ENCODE measurements at places on chromosomes 11 and 22.

- peak; percentile 94 for DNase-seq
These were observed at the start of gene FAM89B for GRCh38 chr11:65572356-65573051. Gene FAM89B, plus strand, starts transcription at chr11:65572538. Its CDS starts 132 bp downstream, at chr11:65572670.

DNA sequence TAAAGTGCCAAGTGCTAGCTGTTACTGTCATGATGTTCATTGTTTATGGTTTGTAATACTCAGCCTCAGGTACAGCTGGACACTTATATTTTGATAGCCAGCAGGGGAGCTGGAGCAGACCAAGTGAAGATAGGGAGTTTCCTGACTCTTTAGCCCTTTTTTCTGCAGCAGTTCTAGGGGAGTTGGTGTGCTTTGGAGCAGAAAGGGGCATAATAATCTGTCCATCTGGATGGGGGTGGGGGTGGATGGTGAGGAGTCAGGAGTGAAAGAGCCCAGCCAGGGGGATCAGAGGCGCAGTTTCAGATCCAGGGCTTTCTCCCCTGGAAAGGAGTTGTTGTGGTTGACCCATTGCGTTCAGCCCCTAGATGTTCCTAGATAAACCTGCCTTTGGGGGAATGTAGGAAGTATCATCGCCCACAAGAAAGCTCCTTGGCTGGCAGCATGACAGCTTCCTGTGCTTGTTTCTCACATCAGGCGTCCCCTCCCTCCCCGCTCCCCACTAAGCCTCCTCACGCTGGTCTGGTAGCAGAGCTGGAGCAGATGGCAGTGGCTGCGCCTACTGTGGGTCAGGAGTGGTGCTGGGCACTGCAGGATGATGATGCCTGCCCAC, 41.9 kb downstream of the MED15 start:
- no peak for DNase-seq

DNA sequence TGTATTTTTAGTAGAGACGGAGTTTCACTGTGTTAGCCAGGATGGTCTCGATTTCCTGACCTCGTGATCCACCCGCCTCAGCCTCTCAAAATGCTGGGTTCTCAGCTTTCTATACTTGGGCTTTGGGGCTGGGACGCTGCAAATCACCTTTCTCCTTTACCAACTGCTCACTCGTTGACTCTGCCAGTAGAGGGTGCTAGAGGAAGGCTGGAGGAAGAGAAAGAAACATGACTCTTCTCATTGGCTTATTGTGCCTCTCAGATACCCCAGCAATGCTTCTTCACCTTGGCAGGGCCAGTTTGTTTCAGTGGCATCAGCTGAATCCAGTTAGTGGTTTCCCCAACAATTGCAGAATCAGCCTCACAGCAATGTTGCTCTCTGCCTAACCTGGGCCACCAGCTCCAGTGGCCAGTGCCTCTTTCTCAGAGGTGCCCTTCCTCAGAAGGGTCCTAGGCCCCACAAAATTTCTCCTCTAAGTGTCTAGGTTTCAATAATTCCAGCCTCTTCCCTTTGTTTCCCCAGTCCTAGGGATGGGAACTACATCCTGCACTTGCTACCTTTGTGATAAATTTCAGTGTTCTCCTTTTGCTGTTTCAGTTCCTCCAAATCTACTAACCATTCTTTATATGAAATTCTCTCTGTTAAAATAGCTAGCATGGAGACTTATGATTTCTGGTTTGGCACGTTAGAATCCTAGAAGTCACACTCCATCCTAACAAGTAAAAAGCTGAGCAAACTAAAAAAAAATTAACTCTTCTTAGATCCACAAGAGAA, 71.5 kb upstream of the VSTM5 start:
- DNase-seq: peak; percentile 92

DNA sequence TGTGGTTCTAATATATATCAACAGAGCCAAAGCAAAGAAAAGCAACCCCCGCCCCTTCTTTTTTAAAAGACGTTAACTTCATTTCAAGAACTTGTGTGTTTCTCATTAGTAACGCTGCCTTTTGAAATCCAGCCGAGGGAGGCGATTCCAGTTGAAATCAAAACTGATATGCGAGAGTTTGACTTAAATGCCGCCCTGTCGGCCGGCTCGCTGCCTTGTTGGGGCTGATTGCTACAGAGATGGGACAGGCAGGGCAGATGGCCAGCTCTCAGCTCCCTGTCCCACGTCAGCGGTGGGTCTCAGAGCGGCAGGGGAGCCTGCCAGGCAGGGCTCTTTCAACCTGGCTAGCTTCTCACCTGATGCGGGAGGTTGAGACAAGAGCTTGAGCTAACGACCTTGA, 51.9 kb upstream of the ALX4 start:
- DNase-seq: no peak

DNA sequence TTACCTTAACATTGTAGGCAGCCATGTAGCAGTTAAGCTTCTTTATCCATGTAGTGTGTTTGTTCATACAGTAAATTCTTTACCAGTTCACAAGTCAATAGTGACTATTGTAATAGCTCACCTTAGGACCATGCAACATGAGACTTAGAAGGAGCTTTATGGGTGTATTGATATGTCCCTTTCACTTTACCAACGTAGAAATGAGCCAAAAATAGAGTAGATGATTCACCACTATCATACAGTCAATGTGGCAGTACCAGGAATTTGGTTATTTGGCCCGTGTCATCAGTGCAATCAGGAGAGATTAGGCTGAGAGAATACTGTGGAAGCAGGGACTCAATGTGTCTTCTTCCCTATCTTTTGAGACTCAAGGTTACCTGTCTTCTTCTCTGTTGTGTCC, 4.7 kb downstream of the ZDHHC13 start:
- no peak for DNase-seq

DNA sequence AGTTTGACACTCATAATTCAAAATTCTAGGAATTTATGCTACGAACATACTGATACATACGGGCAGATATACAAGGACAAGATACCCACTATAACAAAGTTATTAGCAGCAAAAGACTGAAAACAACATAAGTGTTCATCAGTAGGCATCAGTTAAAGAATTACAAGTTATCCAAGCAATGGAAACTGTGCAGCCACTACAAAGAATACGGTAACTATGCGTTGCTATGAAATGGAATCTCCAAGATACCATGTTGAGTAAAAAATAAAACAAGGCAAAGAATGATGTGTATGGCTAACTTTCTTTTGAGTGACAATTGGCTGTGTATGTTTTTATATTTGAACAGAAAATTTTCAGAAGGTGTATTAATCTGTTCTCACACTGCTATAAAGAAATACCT, 151.7 kb downstream of the ADAMTS15 start:
- no peak for DNase-seq

DNA sequence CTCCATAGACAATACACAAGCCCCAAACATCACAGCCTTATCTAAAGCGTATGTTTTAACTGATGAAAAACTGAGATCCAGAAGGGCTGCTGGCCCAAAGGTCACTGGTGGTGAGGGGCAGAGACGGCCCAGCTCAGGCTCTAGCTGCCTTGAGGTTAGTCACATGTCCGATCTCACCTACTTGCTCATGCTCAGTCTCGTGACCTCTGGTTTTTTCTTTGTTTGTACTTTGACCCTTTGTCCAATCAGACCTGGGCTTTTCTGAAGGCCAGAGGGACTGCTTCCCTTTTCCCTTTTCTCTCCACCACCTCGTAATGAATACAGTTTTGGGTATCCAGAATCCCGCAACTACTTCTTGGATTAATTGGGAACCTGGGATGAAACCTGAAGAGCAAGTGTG, 28.6 kb downstream of the MMP20 start:
- DNase-seq: no peak

DNA sequence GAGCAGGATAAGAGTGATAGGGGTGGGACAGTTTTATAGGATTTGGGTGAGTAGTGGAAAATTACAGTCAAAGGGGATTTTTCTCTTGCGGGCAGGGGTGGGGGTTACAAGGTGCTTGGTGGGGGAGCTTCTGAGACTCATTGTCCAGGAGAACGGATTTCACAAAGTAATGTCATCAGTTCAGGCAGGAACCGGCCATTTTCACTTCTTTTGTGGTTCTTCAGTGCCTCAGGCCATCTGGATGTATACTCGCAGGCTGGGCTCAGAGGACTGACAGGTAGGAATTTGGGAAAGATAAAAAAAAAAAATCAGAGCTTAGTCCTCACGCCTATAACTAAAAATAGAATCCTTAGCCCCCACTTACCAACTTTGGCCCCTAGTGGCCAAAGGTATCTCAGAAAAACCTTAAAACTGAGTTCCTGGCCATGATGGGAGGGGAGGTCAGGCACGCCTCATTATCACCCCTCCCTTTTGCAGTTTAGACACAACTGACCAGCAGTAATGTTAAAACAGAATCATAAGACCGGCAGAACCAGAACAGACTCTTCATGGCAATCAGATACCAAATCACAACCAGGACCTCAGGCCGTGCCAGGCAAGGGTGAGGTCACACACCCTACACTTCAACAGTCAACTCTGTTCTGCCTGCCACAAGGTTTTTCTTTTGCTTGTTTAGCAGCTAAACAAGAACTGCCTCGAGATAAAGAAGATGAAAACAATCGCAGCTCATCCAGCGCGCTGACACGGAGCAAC, 8.9 kb upstream of the APOBEC3G start:
- no peak for DNase-seq

- DNase-seq: no peak
These were observed 6.3 kb downstream of the SIK3 start for GRCh38 chr11:117091753-117092477.

- peak; percentile 68 for DNase-seq
These were observed 1.1 kb downstream of the TAF1D start for GRCh38 chr11:93740031-93740729.

GRCh38 chr11:92894197-92894596, 75.3 kb upstream of the MTNR1B start:
- DNase-seq: no peak

DNA sequence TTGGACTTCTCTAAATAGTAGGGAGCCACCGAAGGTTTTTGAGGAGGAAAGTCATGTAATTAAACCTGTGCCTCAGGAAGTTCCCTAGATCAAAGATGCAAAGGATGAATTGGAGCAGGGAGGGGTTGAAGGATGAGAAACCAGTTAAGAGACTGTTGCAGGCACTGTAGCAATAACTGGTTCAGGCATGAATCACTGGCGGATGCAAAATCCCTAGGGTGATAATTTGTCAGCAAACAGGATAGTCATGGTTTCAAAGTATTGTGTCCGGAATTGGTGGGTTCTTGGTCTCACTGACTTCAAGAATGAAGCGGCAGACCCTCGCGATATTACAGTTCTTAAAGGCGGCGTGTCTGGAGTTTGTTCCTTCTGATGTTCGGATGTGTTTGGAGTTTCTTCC, 19.9 kb downstream of the TRIOBP start:
- no peak for DNase-seq

GRCh38 chr11:128757886-128758612, 64.2 kb downstream of the FLI1 start:
- no peak for DNase-seq

- DNase-seq: no peak
These were observed 44.9 kb downstream of the AAMDC start for GRCh38 chr11:77865805-77866204.
